ENCODE measurements at places on chromosomes 7 and 10. TPM values are rescaled to one million over a fixed set of nuclear protein-coding genes. Genes with fewer than 3 reads are reported as not detected.

HOXA2 gene
- polyA plus RNA-seq = not detected

AZGP1 gene
- 0.69 TPM for polyA plus RNA-seq

ZNF212 gene
- polyA plus RNA-seq = 11.3 TPM

GRCh38 chr7:131506597-131506996, 49.8 kb downstream of the PODXL start:
- DNase-seq = no peak

GRCh38 chr7:33054261-33054964, 8.2 kb downstream of the NT5C3A start:
- no peak for DNase-seq

DNA sequence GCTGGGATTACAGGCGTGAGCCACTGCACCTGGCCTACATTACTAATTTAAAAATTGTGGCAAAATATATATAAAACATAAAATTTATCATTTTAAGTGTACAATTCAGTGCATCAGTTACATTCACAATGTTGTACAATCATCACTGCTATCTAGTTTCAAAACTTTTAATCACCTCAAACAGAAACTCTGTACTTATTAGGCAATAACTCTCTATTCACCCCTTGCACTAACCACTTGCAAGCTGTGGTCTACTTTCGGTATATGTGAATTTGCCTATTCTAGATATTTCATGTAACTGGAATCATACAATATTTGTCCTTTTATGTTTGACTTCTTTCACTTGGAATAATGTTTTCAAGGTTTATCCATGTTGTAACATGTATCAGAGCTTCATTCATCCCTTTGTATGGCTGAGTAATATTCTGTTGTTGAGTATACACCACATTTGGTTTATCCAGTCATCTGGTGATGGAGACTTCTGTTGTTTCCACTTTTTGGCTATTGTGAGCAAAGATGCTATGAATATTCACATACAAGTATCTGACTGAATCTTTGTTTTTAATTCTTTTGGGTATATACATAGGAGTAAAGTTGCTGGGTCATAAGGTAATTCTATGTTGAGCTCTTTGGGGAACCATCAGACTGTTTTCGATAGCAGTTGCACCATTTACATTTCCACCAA, 14.3 kb upstream of the ELOVL3 start:
- DNase-seq = no peak

DNA sequence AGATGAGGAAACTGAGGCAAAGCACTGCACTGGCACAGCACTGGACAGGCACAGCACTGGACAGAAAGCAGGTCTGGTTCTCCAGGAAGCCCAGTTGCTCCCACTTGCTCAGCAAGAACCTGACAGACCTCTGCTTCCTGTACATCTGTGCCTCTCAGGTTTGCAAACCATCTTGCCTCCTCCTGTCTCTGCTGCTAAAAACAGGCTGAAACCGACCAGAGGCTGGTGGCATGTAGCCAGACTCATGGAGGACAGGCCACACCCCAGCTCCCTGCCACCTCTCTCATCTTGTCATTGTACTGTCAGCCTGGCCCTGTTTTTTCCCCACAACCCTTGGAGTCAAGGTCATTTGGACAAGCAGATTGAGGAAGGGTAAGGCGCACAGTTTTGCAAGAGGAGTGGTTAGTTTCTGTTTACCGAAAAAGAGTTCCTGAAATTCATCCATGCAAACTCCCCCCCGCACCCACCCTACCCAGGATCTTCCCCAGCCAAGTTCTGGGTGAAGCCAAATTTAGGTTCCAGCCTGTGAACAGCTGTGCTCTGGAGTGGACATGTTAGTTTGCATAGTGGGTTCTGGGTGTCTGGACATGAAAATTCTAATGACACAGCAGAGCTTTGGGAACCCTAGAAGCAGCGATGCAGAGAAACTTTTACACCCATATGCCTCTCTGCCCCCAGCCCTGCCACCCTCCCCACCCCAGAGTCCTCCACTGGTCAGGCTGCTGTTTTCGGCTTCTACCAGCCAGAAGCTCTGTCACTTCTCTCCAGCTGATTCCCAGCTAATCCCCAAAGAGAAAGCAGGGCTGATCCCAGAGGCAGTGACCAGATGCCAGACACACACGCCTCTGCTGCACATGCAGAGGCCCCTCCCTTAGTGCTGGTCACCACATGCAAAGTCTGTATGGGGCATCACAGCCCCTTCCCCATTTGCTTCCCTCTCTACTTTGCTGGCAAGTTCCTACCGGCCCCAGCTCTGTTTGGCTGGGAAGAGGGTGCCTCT, 8.5 kb upstream of the C10orf105 start:
- DNase-seq = peak; percentile 58

- DNase-seq = no peak
Measured at GRCh38 chr7:16023503-16023902, 337.0 kb upstream of the MEOX2 start.

GRCh38 chr7:2687338-2687869, 598 bp upstream of the AMZ1 start:
- no peak for DNase-seq

GRCh38 chr7:36303202-36304098, 86.2 kb upstream of the ANLN start:
- DNase-seq = peak; percentile 70

DNA sequence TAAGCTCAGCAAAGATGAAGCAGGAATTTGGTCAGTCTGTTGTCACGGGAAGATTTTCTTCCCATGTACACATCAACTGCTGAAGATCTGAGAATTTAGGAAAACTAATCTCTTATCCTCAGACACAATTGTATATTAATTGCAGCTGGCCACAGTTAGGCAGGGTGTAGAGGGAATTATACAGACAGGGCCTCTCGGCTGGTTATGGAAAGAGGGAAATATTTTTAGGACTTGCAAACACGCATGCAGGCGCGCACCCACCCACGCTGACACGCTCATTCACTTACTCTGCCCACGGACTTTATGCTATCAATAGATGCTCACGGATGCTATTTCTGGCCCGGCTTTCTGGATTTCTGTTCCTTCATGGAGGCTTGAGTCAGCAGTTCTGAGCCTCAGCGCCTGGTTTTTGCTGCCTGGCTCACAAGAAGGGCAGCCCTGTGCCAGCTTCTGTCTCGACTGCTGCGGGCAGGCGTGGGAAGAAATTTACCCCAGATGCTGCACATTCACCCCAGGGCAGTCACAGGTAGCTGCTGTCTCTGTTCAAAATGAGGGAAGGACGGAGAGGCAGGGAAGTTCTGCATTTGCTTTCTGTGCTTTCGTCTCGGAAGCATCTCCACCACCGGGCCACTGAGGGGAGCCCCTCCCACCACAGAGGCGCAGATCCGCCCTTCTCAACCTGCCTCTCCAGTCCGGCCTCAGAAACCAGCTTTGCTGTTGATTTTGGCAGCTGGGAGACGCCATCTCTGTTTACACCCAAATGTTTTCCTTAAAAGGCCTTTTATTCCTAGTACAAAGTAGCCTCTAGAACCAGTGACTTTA, 116.3 kb upstream of the BTBD16 start:
- DNase-seq = no peak

- peak; percentile 37 for DNase-seq
Measured at GRCh38 chr7:82319674-82320118, 123.9 kb downstream of the CACNA2D1 start.

- DNase-seq = no peak
Measured at GRCh38 chr10:117745301-117745700, 202.8 kb downstream of the EMX2 start.

DNA sequence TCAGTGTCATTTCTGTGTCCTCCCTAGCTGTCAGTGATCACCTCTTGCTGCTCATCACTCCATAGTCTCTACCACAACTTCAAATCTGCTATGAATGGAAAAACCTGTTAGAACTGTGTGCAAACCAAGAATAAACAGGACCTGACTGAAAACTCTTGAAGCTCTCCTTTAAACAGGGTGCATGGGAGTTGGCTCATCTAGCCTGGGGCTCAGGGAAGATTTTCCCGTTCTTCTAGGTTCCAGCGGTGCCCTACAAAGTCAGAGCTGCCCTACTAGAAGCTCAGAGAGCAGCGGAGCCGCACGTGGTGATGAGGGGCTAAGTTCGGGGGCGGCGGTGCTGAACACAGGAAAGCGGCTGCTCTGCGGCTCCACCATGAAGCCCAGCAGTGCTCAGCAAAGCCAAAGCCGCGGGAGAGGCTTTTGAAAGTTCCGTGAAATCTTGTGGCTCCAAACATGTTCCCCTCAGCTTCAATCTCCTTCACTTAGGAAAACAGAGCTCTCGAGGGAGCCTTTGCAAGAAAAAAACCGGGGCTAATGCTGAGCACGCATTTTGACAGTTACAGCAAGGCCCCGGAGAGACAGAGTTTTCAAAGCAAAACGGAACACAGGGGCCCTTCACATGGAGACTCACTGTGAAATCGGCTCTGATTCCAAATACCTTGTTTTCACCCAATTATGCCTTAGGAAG, 30.5 kb downstream of the RGS10 start:
- DNase-seq = no peak
